Endodermal cell (in vitro differentiated cells): ENCODE measurements at places on chromosomes 11 and 22. TPM values are rescaled to one million over a fixed set of nuclear protein-coding genes. Genes with fewer than 3 reads are reported as not detected.

- H3K27ac ChIP-seq, result no peak overlapping the region
- H3K27me3 ChIP-seq, result no peaks in the 10 kb centered on the region
- peaks cover 76% of the 10 kb centered on the region for H3K36me3 ChIP-seq
- no peak for DNase-seq
Measured at GRCh38 chr11:61800331-61801281, 7.9 kb downstream of the FEN1 start.

GRCh38 chr11:11480971-11481370 lies 127.9 kb upstream of the CSNK2A3 start:
- DNase-seq, result no peak
- no peaks in the 10 kb centered on the region for H3K4me1 ChIP-seq
- no peak overlapping the region for H3K27ac ChIP-seq
- peaks cover 59% of the 10 kb centered on the region for H3K27me3 ChIP-seq
- H3K36me3 ChIP-seq, result no peaks in the 10 kb centered on the region
- H3K4me3 ChIP-seq, result no peak overlapping the region

- H3K4me3 ChIP-seq, result no peak overlapping the region
- no peaks in the 10 kb centered on the region for H3K4me1 ChIP-seq
- DNase-seq, result no peak
- peaks cover 7% of the 10 kb centered on the region for H3K36me3 ChIP-seq
- no peak overlapping the region for H3K27ac ChIP-seq
Measured at GRCh38 chr11:34997952-34998528, 81.6 kb downstream of the PDHX start.

SYT13 gene
- total RNA-seq, result 2.8 and 3.2 TPM in 2 replicates

DNA sequence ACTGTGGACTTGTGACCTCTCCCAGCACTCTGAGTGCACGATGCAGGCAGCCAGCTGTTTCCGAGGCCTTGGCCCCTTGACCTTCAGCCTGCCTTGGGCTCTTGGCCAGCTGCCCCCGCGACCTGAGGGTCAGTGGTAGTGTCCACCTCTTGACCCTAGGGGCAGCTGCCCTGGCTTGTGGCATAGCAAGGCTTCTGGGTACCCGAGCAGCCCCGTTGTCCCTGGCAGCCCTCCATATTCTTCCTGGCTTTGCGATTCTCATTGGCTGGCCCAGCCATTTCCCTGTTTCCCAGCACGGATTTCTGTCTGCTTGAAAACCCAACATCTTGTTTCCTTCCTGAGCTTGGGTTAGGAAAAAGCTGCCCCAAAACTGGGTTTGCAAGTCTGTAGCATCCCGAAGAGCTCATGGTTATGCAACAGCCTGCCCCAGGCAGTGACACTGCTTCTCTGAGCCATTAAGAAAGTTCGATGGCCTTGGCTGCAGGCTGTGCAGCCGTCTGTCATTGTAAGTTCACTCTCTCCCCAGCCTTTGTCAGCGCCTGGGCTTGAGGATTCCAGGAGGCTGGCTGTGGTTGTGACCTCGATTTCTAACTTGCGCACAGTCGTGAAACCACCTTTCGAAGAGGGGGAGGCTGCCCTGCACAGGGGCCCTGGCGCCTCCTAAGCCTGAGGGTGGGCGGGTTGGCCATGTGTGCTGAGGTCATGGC lies 48.8 kb downstream of the FBLN1 start:
- H3K27ac ChIP-seq, result peak overlapping the region; percentile 58
- DNase-seq, result peak; percentile 31
- no peaks in the 10 kb centered on the region for H3K27me3 ChIP-seq
- no peaks in the 10 kb centered on the region for H3K4me1 ChIP-seq

TTLL8 gene
- total RNA-seq, result not detected in 3 replicates

DNA sequence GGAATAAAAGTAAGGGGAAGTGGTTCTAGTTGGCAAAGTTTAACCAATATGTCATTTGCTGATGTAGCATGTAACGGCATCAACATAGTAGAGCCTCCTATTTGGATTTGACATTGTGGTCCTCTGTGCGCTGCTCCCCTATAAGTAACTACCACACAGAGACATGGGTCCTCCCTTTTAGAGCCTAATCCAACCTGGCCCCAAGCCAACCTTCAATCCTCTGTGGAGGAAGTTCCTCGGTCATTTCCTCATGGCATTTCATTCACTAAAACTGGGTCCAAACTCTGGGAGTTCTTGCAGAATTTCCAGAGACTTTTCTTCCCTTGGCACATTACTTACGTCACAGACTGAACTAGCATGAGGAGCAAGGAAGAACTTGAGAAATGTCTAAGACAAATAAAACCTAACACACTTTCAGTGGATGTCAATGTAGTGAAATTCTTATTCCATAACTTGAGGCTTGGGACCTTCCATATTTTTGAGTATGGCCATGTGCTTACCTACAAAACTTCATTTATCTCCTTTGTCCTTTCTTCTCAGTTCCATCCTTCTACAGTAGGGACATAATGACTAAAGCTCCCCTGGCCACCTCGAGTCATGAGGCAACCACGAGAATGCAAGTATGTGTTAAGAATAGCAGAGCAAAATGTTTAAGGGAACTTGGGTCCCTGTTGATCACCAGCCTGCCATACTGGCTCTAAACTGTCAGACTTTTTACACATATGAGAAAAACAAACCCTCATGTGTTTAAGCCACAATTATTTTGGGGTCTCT lies 34.7 kb downstream of the MMP20 start:
- H3K4me1 ChIP-seq, result peaks cover 17% of the 10 kb centered on the region
- peaks cover 15% of the 10 kb centered on the region for H3K27me3 ChIP-seq
- H3K36me3 ChIP-seq, result no peaks in the 10 kb centered on the region
- no peak for DNase-seq

DNA sequence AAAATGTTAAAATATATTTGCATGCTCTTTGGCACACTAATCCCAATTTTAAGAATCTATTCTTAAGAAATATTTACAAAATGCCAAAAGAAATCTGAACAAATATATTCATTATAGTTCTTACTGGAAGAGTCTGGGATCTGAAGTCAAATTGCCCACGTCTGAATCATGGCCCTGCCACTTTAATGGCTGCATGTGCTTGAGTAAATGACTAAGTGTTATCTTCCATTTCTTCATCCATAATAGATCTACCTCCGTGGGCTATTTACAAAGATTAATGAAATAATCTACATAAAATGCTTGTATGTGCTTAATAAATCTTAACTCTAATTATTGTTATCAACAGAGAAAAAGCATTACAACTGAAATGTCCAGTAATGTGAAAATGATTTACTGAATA lies 24.5 kb upstream of the DKK3 start:
- H3K4me3 ChIP-seq, result no peak overlapping the region
- H3K27ac ChIP-seq, result no peak overlapping the region
- H3K4me1 ChIP-seq, result no peaks in the 10 kb centered on the region
- no peak for DNase-seq

- no peaks in the 10 kb centered on the region for H3K36me3 ChIP-seq
- no peak for DNase-seq
- no peaks in the 10 kb centered on the region for H3K4me1 ChIP-seq
Measured at GRCh38 chr11:102712137-102712536, 6.6 kb upstream of the MMP27 start.

DNA sequence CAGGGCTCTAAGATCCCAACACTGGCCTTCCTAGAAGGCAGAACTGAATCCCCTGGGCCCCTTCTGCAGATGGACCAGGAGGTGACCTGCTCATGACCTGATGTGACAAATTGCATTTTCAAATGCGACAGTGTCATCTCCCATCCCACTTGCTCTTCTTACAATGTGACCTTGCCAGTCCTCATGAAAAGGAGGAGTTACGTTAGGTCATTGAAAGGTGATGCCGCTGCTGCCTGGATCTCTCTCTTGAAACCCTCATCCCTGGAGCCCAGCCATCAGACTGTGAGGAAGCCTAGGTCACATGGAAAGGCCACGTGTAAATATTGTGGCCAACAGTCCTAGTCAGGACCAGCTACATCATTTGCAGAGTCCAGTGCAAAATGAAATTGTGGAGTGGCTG lies 5.7 kb upstream of the C1QTNF4 start:
- H3K27ac ChIP-seq, result no peak overlapping the region
- no peak overlapping the region for H3K4me3 ChIP-seq
- no peaks in the 10 kb centered on the region for H3K36me3 ChIP-seq
- DNase-seq, result no peak
- H3K27me3 ChIP-seq, result peaks cover 7% of the 10 kb centered on the region

DNA sequence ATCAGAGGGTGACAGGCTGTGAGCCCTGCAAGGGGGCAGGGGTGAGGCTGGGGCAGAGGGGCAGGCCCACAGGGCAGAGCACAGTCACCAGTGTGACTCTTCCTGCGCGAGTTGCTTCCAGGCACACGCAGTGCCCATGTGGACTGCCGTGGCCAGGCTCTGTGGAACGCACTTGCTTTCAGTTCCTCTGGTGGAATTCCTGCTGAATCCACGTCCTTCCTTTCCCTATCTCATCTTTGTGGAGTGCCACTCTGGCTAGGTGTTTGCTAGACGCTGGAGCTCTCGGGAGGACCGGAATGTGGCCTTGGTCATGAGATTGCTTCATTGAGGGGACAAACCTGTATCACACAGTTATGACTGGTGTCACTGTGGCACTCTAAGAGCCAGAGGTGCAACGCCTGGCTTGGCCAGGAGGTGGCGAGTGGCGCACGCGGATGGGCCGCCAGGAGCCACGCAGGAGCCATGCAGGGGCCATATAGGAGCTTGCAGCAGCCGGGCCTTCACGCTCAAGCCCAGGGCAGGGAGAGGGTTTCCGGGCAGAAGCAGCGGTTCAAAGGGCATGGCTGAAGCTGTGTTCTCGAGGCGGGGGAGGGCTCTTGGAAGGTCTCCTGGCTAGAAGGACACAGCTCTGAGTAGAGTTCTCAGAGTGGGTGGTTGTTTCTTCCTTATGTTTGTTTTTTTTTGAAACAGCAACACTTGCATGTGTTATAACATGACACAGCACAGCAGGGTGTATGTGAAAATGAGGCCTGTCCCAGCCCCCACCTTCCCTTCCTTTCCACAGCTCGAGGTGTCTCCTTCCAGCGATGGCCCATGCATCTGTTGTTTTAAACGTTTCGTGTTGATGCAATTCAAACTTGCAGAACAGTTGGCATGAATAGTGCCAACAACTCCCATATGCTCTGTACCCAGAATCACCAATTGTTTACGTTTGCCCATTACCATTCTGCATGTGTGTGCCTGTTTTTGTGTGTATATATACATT lies 36.2 kb downstream of the TBC1D22A start:
- H3K27ac ChIP-seq, result no peak overlapping the region
- H3K4me1 ChIP-seq, result no peaks in the 10 kb centered on the region
- no peak overlapping the region for H3K4me3 ChIP-seq

DNA sequence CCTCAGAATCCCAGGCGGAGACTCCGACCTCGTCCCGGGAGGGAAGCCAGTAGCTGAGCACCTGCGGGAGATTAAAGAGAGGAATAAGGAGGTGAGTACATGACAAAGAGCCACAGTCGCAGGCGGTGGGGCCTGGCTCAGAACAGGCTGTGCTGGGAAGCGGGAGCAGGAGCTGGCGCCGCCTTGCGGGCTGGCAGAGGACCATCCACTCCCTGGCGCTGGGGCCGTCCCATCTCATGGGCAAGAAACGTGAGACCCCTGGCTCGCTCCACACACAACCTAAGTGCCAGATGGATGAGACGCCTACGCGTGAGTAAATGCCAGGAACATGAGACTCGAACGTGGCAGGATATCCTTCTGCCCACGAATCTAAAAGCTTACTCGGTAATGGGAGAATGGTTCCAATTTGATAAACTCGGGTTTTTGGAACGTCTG lies 6.3 kb downstream of the CEND1 start:
- H3K27me3 ChIP-seq, result no peaks in the 10 kb centered on the region
- H3K36me3 ChIP-seq, result peaks cover 10% of the 10 kb centered on the region
- no peaks in the 10 kb centered on the region for H3K4me1 ChIP-seq
- no peak overlapping the region for H3K4me3 ChIP-seq
- DNase-seq, result peak; percentile 98
- H3K27ac ChIP-seq, result no peak overlapping the region

VWA5A gene
- total RNA-seq, result 65.4 to 90.9 TPM (median 70.3 TPM) in 3 replicates

SLC22A25 gene
- total RNA-seq, result not detected in 2 replicates

DNA sequence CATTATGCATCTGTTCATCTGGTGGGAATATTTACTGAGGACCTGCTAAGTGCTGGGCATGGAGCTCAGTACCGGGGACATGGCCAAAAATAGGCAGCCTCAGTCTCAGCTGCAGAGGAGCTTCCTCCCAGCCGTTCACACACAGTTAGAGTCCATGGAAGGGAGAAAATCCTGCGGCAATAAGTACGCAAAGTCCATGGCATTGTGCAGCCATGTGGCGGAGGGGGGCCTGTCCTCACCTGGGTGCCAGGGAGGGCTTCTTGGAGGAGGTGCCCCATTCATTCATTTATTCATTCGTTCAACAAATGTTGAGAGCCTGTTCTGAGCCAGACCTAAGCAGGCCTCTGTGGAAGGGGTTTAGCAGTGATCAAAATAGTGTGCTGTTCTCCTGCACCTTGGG lies 59.3 kb upstream of the ANO1 start:
- H3K27me3 ChIP-seq, result no peaks in the 10 kb centered on the region
- H3K4me3 ChIP-seq, result no peak overlapping the region
- H3K36me3 ChIP-seq, result no peaks in the 10 kb centered on the region
- H3K27ac ChIP-seq, result no peak overlapping the region

DNA sequence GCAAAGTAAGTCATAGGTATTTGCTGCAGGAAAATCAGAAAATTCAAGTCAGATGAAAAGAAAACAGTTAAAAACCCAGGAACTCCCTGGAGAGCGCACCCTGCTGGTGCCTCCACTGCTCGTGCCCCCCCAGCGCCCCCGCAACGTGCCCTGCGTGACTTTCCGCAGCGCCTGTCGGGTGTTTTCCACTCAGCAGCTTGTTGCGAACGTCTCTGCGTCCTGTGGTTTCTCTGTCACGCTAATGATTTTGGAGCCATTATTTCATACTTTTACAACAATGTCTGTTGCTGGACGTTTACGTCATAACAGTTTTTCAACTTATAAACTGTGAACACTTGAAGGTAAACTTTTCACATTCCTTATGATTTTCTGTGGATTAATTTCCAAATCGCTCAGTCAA lies 5.0 kb downstream of the CRELD2 start:
- no peak for DNase-seq
- H3K27me3 ChIP-seq, result no peaks in the 10 kb centered on the region
- no peak overlapping the region for H3K27ac ChIP-seq
- H3K36me3 ChIP-seq, result peaks cover 34% of the 10 kb centered on the region

- H3K27ac ChIP-seq, result no peak overlapping the region
- peak; percentile 77 for DNase-seq
- H3K36me3 ChIP-seq, result no peaks in the 10 kb centered on the region
- peaks cover 37% of the 10 kb centered on the region for H3K27me3 ChIP-seq
- no peaks in the 10 kb centered on the region for H3K4me1 ChIP-seq
Measured at GRCh38 chr11:81644239-81644840, 1089.3 kb downstream of the FAM181B start.

THY1 gene
- 7.4 to 19.3 TPM (median 15.2 TPM) in 3 replicates for total RNA-seq
